Stimulated activated CD4-positive, alpha-beta T cell treated with anti-CD3 and anti-CD28 coated beads, Interleukin-2, amount 100 ng/mL, for 4 hours (primary cell): ENCODE measurements at places on chromosomes 4 and X.
A peak's percentile ranks its signal among the peaks of the same experiment; 100 is the strongest.

DNA sequence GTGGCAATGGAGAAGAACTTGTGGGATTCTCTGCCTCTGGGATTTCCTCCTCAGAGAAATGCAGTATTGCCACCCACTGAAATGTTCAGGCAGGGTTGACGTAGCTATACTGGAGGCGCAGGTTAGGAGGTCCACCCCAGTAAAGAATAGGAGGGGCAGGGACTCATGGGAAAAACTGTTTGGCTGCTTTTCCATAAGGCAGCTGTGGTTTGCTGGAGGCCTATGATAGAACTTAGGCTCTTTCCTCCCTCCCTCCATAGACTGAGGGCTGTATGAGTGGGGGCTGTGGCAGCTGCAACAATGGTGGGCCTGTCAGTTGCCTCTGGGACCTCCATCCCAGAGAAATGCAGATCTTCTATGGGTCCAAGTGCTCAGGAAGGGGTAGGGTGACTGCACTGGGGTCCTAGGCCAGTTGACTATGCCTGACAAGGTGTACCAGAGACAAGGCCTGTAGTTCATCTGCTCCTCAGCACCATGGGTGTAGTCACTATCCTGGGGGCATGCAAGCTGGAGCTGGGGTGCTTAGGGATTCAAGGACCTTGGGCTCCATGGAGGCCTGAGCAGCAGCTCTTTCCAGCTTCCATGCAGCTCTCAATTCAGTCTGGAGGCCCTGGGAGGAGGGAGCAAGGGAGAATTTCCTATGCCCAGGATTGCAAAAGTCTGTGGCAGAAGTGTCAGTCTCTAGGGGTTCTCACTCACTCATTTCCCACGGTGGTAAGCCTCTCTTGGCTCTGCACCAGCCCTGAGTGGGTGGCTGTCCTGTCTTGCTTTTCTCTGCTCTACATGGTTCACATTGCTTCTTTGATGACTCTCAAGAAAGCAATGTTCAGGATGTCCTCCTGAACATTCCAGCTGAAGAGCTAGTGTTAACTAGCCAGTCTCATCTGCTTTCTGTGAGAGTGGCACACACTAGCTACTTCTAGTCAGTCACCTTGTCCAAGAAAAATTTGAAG lies 353.0 kb downstream of the IDS start:
- no peak for DNase-seq

- no peak for DNase-seq
Observed at GRCh38 chr4:68082758-68083157, 46.9 kb downstream of the TMPRSS11F start.

DNA sequence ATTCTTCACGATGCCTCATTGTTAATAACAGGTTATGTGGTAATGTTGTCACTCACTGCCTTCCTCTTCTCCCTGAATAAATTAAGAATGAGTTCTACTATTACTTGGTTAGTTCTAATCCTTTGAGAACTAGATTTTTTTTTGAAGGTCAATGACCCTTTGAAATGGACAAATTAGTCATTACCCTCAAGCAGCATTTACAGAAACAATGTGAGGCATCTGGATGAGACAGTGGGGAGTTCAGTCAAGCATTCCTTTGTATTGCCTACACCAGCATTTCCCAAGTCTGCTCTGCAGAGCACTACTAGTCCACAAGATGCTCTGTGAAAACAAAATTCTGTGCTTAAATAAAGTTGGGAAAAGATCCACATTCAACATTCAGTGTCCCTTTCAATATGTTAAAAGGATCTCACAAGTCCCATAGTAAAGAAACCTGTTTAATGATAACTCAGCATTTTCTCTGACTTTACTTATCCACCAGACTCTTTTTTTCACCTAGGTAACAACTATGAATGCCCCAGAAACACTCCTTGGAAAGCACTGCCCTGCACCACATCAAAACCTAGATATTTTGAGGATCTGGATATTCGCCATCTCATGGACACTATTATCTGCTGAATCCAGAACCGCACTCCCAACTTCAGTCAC lies 60.6 kb downstream of the CHRDL1 start:
- no peak for DNase-seq

DNA sequence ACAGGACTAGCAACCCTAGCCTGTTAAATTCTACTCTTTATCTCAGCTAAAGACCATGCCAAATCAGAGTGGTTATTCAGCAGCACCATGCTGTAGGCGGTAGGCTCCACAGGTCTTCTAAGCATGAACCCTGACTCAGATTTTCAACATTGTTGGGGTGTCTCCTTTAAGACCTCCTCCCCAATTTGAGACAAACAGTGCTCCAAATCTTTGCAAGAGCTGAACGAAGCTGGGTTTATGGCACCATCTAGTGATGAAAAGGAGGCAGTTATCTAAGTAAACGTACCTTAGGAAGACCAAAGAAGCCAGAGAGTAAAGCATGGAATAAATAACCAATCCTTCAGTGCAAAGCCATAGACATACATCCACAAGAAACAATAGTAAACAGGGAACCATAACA lies 334.5 kb upstream of the SLC7A11 start:
- no peak for DNase-seq

DNA sequence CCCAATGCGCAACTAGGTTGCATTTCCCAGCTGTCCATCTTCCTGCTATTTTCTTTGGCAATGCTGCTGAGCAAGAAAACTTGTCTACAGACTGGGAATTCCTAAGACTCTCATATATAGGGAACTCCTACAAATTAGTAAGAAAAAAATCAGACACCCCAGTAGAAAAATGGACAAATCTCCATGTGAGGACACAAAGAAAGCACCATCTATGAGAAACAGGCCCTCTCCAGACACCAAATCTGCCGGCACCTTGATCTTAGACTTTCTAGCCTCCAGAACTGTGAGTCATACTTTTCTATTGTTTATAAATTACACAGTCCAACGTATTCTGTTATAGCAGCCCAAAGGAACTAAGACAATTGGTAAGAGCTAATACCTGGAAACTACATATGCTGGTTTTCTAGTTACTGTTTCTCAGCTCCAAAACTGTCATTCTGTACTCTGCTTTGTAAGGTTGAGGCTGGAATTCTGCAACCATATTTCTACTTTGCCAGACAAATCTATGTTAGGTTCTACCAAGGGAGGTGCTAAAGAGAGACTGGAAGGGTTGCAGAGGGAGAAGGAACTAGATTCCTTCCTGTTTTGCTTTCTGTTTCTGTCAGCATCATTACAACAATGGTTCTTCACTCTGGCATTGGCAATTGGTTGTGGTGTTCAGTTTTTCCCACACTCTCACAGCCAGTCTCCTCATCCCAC lies 35.7 kb upstream of the FAM241A start:
- DNase-seq, result no peak

GRCh38 chr4:85734424-85734831 lies 259.5 kb downstream of the ARHGAP24 start:
- DNase-seq, result no peak

DNA sequence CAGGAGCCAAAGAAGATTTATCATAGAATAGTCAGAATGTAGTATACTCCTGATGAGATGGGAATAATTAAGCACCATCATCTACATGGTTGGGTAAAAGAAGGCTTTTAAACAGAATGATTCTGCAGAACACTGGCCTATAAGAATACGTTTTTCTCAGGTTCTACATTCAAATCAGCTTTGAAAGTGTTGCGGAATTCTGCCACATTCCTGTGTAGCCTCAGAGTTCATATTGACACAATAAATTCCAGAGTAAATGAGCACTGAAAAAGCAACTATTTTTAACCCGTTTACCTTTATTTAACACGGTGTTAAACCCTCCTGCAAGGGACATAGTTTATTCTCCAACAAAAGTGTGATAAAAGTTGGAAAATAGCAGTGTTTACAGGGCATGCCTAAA lies 950.2 kb upstream of the SLIT2 start:
- no peak for DNase-seq

DNA sequence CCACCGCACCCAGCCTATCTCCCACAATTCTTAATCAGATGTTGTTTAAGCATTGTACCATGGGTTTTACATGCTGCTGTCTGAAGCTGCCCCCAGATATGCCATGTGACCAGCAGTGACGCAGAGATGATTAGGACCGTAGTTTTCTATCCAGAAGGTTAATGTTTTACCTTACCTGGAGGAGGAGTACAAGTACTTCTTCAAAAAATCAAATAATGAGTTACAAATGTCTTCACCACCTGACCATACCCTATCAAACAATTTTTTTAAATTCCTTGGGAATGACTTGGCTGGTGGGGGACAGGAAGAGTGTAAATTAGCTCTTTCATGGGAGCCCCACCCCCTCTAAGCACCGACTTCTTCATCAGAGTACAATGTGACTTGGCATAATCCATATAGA lies 16.2 kb upstream of the SGMS2 start:
- DNase-seq, result no peak

- DNase-seq, result no peak
Observed at GRCh38 chrX:22760513-22761057, 239.2 kb upstream of the DDX53 start.

DNA sequence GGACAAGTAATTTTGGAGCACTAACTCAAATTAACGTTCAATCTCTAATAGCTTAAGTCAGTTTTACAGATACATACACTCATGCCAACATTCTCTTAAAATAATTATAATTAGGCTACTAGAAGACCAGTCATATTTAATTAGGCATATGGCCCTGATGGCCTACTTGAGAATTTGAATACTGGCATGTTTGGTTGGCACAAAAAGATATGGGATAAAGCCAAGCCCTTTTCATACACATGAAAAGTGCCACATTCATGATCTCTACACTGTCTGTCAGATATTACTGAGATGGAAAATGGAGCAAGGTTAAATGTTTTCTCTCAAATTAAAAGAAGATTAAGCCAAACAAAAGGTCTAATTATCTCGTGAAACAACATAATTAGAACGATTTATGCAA lies 1091.0 kb downstream of the C4orf33 start:
- no peak for DNase-seq

GRCh38 chr4:10983885-10984640 lies 299.5 kb upstream of the CLNK start:
- DNase-seq, result no peak

- DNase-seq, result no peak
Observed at GRCh38 chr4:47209833-47210232, 178.5 kb downstream of the GABRB1 start.

GRCh38 chrX:21959362-21960051 lies 19.0 kb downstream of the SMS start:
- no peak for DNase-seq

GRCh38 chr4:141130947-141131605 lies 2.2 kb downstream of the RNF150 start:
- no peak for DNase-seq

DNA sequence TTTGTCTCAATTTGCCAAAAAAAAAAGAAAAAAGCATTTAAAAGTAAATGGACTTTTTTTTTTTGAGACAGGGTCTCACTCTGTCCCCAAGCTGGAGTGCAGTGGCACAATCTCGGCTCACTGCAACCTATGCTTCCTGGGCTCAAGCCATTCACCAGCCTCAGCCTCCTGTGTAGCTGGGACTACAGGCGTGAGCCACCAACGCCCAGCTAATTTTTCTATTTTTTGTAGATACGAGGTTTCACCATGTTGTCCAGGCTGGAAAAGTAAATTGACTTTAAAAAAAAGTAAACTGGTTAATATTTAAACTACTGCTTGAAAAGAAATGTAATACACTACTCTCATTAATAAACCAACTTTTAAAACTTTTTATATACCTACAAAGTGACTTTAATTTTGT lies 5.9 kb downstream of the AIFM1 start:
- no peak for DNase-seq

- no peak for DNase-seq
Observed at GRCh38 chr4:138671606-138672084, 343.9 kb upstream of the NOCT start.

DNA sequence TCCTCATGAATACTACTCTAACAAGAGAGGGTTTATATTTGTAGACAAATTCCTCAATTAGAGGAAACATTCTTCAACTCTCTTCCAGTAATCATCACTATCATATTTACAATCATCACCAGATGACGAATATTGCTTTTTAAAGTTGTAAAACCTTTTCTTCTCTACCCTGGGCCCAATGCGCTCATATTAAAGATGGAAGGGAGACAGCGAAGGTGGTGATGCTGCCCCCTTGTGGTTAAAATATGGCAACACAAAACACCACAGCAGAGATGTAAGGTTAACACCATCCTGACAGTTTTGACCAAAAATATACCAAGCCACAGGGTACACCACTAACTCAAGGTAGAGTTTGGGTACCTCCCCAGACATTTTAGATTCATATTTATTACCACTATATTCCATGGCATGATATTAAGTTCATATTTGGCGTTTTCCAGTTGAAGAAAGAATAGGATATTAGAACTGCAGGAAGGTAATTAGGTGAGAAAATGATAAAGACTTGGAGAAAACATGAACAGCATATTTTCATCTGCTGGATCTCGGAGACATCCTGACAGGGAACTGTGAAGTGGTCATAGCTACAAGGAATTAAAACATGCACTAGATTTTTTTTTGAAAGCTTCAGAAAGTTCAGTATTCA lies 72.8 kb downstream of the SLC9A7 start:
- peak; percentile 19 for DNase-seq

- no peak for DNase-seq
Observed at GRCh38 chrX:151984902-151985301, 10.4 kb upstream of the GABRE start.

DNA sequence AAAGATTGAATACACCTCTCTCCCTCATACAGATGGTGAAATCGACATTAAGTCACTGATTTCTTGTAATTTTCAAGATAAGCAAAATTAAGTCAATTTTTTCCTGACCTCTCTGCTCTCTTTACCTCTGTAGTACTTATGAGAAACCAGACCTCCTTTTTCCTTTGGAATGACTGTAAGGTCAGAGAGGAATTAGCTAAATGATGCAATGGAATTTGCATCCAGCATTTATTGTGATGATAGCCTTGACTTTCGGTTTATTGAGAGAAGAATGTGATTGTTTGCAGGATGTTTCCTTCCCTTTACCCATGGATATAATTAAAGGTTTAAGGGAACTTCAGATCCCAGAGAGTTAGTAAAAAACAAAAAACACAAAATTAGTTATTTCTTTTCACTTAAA lies 22.4 kb downstream of the STK26 start:
- DNase-seq, result no peak

DNA sequence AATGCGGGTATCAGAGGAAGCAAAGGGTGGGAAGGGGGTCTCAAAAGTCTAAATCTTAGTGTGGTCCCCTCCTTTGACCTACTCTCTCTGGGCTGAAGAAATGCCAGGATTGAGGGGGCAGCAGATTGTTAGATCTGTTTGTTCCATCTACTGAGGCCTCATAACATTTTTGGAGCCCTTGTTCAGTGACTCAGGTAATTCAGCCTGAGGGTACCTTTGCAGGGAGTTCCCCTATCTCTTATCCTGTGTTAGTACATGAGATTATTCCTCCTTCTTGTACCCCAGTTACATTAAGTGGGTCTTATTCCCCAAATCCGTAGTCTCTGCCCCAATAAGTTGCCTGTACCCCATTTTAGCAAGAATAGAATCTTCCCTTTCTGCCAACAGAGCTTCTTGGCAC lies 79.0 kb downstream of the RTL9 start:
- DNase-seq, result no peak

DNA sequence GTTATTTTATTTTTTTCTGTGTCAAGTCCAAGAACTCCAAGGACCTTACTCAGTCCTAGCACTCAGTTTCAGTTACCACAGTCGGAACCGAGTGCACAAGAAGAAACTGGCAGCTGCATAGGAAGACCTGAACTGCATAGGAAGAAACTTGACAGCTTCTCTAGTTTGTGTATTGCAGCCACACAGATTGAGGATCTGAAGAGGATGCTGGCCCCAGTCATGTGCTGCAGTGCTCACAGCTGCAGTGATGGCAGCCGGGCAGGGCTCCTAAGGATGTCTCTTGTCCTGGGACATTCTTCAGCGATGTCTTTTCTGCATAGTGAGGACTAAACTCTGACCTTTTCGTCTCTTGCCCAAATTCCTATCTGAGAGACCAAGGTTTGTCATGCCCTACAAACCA lies 261.2 kb downstream of the STIM2 start:
- no peak for DNase-seq

- no peak for DNase-seq
Observed at GRCh38 chr4:85798012-85798770, 323.2 kb downstream of the ARHGAP24 start.
